Non-pigmented ciliary epithelial cell (primary cell): ENCODE measurements at places on chromosomes 5 and 9.

DNA sequence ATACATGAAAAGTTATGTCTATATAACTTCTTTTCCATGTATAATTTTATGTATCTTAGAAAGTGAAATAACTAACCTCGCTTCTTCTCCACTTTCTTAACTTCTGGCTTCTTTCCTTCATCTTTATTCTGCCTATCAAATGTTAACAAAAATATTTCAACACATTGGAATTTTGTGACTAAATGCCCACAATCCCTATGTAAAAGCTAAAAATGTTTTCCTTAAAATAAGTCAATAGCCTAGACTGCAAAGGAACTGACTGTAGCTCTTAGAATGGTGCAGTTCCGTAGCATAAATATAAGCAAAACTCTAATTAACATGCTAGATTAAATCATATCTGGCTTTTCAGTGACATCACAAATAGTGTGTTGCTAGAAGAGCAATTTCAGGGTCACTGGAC lies 40.9 kb downstream of the PSIP1 start:
- DNase-seq: peak; percentile 10

- DNase-seq: peak; percentile 98
These were observed 6.8 kb upstream of the FCHSD1 start for GRCh38 chr5:141657937-141658545.

- DNase-seq: no peak
These were observed 268.6 kb downstream of the TRPM3 start for GRCh38 chr9:70852711-70853240.

- peak; percentile 90 for DNase-seq
These were observed 43.3 kb upstream of the NCS1 start for GRCh38 chr9:130128733-130129431.
